ENCODE measurements at places on chromosomes 6 and 20.
A peak's percentile ranks its signal among the peaks of the same experiment; 100 is the strongest.

DNA sequence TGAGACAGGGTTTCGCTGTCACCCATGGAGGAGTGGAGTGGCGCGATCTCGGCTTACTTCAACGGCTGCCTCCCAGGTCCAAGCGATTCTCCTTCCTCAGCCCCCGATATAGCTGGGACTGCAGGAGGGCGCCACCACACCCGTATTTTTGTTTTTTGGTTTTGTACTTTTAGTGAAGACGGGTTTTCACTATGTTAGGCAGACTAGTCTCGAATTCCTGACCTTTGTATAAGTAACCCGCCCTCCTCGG is 115.4 kb upstream of the BTN3A2 start:
- DNase-seq = no peak

DNA sequence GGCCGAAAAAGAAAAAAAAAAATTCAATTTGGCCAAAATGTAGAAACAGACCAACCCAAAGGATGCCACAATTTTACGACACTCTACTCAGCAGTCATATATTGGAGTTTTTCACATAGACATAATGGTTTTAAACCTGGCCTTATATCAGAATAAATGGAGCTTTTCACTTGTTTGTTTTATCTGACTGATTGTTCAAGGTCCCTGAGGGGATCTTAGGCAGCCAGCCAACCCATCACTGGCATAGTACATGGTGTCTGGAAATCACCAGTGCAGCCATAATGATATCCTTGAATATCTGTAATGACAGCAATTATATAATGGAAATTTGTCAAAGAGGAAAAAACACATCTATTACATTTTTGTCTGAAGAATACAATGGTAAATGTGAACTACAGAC is 96.9 kb downstream of the PRSS35 start:
- DNase-seq = no peak

- DNase-seq = no peak
These were observed 80.4 kb downstream of the POPDC3 start for GRCh38 chr6:105099371-105099770.

- no peak for DNase-seq
These were observed 36.4 kb downstream of the MBOAT1 start for GRCh38 chr6:20175810-20176410.

- DNase-seq = peak; percentile 1
These were observed 1422.8 kb upstream of the EYS start for GRCh38 chr6:67129780-67130179.

DNA sequence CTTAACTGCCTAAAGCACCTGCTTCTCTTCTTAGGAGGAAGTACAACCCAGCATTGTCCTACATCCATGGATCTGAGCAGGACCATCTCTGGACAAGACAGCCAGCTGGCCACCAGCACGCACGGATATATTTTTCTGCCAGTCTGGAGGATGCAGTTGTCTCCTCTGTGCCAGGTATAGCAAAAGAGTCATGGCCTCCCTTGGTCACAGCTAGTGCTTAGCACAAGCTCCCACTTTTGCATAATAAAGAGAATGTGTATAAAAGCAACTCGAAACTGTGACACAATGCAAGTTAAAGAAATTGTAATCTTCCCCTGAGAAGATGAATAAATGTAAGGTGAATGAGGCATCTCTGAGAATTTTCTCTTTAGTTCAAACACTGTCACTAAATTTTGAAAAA is 267.8 kb upstream of the MANEA start:
- DNase-seq = no peak

- DNase-seq = peak; percentile 47
These were observed 102.6 kb downstream of the PERP start for GRCh38 chr6:138004430-138005287.

- DNase-seq = no peak
These were observed 477.4 kb downstream of the FRK start for GRCh38 chr6:115583290-115583689.

- DNase-seq = peak; percentile 74
These were observed 366.4 kb downstream of the BTBD9 start for GRCh38 chr6:38273325-38273724.

GRCh38 chr6:72711731-72712130 is 89.9 kb downstream of the KCNQ5 start:
- no peak for DNase-seq

DNA sequence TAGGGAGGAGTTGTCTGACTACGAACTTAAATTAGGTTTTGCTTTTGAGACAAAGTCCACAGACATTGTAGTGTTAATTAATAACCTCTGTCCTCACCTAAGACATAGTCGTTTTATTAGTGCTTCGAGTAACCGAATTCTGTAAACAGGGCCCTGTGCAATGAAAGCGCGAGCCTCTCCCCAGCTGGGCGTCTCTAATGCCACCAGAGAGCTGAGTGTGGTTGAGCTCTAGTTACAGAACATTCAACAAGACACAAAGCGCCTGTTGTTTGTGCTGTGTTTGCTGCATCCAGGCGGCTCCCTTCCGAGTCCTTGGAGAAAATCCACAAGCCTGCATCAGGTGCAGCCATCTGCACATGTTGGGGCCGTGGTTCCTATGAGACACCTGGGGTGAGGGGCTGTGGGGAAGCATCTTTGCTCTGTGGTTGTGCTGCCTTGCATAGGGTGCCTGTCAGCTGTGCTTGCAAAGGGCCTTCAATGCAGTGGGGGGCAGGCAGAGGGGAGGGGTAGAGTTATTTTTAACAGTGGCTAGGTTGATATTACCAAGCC is 63.9 kb downstream of the CD164 start:
- no peak for DNase-seq

- DNase-seq = no peak
These were observed 6.8 kb upstream of the SNHG17 start for GRCh38 chr20:38441916-38442315.

DNA sequence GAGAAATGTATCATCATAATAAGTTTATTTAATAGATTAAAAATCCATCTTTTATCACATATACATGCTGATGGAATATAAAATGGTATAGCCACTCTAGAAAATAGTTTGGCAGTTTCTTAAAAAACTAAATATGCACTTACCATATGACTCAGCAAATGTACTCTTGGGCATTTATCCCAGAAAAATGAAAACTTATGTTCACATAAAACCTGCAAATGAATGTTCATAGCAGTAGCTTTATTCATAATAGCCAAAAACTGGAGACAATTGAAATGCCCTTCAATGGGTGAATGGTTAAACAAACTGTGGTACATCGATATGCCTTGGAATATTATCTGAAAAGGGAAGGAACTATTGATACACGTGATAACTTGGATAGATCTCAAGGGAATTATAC is 6.4 kb upstream of the NCOA7 start:
- DNase-seq = no peak

- peak; percentile 50 for DNase-seq
These were observed 438.4 kb upstream of the ADGRB3 start for GRCh38 chr6:68196645-68197044.

GRCh38 chr6:14440940-14441781 is 323.6 kb downstream of the CD83 start:
- no peak for DNase-seq

DNA sequence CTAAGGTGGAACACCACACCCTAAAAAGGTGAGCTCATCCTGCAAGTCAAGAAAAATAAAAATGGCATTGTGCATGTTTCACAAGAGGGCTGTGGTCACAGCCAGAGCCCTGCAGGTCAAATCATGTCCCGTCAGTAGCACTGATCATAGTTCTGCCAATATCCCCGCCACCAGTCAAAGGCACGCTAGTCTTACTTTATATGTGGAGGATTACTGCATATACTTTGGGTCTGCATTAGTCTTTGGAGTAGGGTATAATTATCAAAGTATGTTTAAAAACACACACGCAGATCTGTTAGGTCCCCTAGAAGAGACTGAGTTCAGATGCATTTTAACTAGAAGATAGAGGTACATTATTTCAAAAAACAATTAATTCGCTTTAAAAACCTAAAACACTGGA is 1.8 kb downstream of the PERP start:
- DNase-seq = no peak

DNA sequence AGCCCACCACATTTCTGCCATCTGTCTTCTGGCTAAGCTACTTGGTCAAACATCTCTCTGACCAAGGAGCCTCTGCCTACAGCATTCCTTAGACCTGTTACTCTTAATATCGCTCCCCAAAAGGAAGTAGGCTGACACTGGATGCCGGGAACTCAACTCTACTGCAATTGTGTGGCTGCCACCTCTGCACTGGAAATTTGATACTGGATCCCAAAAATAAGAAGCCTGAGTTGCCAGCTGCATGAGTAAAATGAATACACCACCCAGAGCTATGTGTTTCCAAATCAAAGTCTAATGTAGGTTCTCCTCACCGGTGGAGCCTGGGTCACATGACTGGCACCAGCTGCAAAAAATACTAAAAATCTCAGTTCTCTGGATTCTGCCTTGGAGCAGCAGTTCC is 36.9 kb downstream of the UNC5CL start:
- DNase-seq = no peak

DNA sequence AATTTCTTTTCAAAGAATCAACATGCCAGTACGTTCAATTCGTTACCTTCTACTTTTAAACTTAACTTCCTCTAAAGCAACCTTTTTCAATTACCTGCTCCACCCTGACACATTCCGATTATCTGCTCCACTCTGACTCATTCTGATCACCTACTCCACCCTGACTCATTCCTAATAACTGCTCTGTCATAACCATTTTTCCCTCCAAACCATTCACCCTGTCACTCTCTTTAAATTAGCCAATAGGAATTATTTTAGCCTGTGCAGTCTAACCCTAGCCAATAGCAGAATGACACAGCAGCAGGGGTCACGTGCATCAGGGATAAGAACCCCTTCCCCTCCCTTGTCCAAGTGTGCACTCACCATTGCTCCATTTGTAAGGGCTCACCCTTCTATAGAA is 557.4 kb upstream of the EYS start:
- DNase-seq = no peak

Measured in astrocyte of the hippocampus (primary cell).